ENCODE measurements at places on chromosomes 7 and 10.
A peak's percentile ranks its signal among the peaks of the same experiment; 100 is the strongest.

DNA sequence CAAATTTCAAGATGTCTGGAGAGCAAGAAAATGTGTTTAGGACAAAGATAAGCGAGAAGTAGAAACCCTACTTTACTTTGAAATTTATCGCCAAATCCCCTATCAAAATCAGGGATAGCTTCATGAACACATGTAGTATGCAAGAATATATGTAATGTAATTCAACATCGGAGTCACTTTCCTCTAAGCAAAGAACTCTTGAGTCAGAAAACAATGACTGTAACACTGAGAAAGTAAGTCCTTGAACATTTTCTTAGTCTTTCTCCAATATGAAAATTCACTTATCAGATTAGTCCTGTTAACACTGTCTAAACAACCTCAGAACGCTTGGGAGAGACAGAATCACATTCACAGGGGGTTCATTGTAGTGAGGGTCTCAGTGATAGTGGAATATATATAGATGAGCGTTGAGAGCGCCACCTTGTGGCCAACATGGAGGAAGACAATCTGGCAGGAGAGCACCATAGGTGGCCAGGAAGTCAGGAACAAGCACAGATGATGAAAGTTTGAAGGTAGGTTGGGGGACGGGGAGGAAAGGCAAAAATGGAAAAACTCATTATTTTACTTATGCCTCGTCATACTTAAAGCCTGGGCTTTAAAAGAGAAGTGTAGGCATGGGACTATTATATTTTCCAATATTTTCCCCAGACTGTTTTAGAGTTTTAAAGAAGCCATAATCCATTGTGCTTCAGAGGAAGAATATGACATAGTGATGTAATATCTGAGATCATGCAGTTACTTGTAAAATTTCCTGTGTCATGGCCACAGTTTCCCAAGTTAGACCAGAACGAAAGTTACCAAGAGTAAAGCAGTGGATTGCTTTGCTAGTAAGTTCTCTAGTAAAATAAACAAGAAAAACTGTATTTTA is 115.5 kb upstream of the GNAI1 start:
- no peak for DNase-seq

GRCh38 chr10:67776371-67776770 is 61.6 kb downstream of the DNAJC12 start:
- DNase-seq: no peak

- DNase-seq: no peak
Measured at GRCh38 chr7:112646783-112647182, 143.4 kb downstream of the TMEM168 start.

DNA sequence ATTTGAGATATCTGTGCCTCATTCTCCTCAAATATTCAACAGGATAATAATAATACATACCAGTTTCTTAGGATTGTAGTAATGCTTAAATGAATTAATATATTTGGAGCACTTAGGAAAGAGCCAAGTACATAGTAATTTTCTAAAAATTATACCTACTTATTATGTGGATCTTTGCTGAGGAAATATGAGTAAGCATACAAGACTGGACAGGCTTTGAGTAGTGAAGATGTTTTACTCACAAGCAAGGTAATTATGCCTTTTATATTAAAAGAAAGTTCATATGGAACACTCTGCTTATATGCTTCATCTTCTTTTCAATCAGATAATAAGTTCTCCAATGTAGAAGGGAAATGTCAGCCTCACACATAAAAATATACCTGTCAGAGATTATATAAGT is 337.5 kb upstream of the KAT6B start:
- no peak for DNase-seq

DNA sequence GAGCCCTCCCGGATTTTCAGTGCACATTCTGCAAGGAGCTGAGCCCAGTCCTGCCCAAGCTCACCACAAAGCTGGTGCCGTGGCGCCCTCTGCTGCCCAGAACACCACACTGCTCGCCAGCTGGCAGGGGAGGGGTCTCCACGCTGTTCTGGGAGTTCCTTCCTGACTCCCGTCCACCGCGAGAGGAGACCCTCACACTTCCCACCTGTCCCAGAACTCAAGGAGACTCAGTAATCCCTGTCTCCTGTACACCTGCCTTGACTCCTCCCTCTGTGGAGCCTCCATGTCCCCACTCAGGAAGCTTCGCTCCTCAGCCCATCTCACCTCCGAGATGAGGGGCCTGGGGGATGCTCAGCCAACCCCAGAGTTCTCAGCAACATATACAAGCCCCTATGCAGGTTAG is 11.3 kb downstream of the C10orf105 start:
- peak; percentile 21 for DNase-seq

GRCh38 chr7:43137811-43138210 is 25.4 kb downstream of the HECW1 start:
- no peak for DNase-seq

- DNase-seq: no peak
Measured at GRCh38 chr10:129277841-129278240, 189.2 kb upstream of the MGMT start.

- no peak for DNase-seq
Measured at GRCh38 chr10:110413903-110414547, 83.7 kb upstream of the DUSP5 start.

DNA sequence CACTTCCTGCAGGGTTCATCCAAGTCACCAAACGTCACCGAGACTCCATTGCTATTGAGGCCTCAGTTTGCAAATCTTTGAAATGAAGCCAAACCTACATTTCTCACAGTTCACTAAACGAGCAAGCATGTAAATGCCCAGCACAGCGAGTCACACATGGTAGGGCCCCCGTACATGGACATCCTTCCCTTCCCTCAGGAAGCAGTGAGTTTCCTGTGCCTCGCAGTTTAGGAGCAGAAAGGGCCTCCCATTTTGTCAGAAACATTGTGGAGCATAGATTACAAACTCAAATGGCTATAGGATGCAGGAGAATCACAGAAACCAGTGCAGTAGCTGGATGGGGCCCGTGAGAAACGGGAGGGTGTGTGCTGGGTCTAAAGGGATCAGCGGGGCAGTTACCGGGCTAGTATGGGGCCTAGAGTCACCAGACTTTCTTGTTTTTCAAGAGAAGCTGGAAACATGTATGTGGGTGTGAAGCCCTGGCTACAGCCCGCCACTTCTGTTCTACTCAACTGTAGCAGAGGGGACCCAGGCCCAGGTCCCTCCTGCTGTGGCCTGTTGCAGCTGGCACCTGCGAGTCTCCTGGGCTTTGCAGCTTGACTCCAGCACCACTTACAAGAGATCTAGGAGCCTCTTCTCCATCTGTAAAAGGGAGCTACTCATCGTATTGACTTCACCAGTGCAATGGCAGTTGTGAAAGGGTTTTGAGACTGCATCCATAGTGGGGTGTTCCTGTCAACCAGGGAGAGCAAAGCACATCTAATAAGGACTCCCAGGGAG is 14.2 kb upstream of the SLC18A3 start:
- no peak for DNase-seq

- no peak for DNase-seq
Measured at GRCh38 chr7:156219307-156220077, 407.2 kb upstream of the SHH start.

Measured in stimulated activated naive CD4-positive, alpha-beta T cell (primary cell).